ENCODE measurements at places on chromosomes 7 and 10.

- peak; percentile 27 for DNase-seq
Observed at GRCh38 chr7:150800581-150801241, at the start of gene TMEM176A. TSS of gene TMEM176A (plus strand) at chr7:150800769. CDS start at chr7:150801551, 782 bp downstream.

DNA sequence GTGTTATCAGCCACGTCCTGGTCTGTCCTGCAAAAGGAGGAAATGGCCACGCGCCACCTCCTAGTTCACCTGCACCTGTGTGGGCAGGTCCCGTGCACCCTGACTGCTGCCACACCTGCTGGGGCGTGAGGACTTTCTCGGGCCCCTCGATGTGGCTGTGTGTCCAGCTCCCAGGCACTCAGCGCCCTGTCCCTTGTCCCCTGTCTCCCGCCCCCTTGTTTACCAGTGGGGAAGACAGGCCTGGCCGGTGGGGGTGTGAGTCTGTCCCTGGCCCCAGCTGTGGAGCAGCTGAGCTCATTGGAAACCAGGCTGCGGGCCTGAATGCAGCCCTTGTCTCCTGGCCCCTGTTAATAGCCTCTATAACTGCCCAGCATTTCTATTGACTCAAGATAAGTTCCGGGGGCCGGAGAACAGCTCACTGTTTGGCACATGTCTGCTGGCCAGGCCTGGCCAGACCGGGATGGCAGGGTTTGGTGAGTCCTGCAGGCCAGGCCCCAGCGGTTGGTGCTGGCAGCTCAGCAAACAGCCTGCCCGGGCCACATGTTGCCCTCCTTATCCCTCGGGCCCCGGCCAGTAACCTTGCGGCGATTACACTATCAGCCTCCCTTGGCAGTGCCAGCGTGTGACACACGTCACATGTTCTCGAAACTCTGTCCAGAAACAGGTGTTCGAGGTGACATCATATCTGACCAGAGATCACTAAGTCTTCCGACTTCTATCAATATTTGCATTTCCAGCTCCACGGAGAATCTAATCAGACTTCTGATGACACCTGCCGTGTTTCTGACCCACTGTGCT lies 52.1 kb downstream of the FOXL3 start:
- DNase-seq = no peak

DNA sequence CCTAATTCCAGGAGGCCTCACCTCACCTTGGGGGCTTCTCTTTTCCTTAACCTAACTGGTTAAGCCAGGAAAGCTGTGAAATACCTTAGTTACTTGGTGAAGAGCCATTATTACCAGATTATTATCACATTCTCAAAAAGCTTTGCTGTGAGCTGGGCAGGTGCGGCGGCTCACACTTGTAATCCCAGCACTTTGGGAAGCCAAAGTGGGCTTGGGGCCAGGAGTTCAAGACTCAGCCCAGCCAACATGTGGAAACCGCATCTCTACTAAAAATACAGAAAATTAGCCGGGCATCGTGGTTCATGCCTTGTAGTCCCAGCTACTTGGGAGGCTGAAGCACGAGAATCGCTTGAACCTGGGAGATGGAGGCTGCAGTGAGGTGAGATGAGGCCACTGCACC lies 102.4 kb upstream of the KLF6 start:
- no peak for DNase-seq

- DNase-seq = no peak
Observed at GRCh38 chr10:127585519-127586023, 36.5 kb downstream of the NPS start.

DNA sequence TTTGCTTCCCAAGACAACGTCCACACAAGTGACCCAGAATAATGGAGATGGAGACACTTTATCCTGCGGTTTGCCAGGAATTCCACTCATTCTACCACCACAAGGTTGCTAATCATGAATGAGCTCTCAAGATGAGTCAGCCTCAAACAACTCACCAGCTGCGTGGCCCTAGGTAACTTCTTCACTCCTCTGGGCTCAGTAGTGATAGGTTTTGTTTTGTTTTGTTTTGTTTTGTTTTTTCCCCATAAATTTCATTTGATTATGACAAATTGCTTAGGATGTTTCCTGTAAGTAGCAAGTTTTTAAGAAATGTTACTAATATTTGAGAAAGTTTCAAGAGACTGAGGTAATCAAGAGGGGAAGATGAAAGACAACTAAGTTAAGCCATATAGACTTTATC lies 286.8 kb downstream of the PARD3 start:
- DNase-seq = no peak

GRCh38 chr7:81080553-81080952 lies 161.7 kb upstream of the SEMA3C start:
- DNase-seq = no peak
